ENCODE measurements at places on chromosomes 2 and 18.

DNA sequence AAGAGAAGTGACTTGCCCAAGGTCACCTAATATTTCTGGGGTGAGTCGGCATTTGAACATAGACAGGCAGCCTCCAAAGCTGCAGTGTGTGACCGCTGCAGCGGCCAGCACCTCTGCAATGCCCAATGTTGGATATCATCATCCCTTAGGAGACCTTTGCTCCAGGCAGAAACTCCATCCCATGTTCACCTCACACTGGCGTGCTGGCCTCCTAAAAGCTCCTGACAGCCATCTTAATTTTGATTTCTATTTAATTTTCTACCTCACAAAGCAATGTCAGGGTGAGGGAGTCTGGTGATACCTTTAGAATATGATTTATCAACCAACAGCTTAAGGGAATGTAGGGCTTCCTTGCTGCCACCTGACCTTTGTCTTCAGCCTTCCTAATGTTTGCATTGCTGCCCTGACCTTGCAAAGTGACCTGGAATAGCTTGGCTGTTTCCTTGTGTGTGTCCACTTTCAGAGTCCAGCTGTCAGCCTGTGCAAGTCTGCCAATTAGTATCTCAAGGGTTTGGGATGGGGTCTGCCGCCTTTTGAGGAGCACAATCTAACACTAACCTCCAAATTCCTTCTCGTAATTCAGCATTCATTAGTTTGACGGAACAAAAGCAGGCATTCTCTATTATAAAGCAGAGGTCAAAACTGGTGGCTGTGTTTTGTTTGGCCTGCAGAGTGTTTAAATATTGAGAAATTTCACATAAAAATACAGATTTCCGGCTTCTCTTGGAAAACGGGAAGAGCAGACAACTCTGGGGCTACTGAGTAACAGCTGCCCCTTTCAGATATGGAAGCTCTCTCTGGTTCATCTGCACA, 127.6 kb downstream of the PLEKHM3 start:
- DNase-seq = no peak

- no peak for DNase-seq
Observed at GRCh38 chr2:130918393-130918792, 81.7 kb downstream of the ARHGEF4 start.

GRCh38 chr2:161223139-161223732, 63.0 kb downstream of the TANK start:
- no peak for DNase-seq

DNA sequence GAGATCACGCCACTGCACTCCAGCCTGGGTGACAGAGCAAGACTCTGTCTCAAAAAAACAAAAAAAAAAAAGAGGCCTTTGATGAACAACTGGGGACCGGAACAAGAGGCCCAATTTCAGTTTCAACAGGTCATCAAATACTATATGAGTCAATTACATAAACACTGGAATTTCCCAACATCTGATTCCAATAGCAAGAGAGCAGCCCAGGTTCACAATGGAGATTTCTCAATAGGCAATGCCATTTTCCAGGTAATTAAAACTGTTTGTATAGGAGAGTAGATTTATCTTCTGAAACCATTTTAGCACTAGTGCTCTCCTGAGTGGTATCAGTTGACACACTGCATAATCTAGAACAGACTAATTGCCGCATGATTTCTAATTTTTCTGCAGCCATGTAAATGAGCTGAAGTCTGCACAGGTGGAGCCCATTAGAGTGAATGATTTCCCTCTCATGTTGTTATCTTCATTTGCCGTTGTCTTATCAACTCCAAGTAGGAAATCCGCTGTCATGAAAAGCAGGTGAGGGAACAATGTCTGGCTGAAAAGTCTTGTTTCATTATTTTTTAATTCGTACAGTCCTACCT, 264.1 kb upstream of the MEIS1 start:
- DNase-seq = no peak

GRCh38 chr2:189407281-189408209, 33.7 kb upstream of the WDR75 start:
- DNase-seq = no peak

GRCh38 chr18:44857081-44857480, 176.4 kb downstream of the SETBP1 start:
- DNase-seq = no peak

DNA sequence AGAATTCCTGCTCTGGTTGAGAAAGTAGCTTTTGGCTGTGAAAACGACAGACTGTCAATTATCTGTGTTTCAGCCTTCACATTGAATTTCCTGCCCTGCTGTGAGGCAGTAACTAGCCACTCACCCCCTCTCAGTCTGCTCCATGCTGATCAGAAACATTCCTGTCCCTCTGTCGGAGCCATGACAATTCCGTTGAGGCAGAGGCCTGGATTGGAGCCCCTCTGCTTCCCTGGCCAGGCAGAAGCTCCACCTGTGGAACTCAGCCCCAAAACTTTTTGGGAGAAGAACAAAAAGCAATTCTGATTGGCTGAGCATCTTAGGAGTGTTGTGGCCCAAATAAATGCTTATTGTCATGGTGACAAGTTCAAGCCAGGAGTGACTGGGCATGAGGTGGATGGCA, 60.0 kb downstream of the APOB start:
- no peak for DNase-seq

GRCh38 chr2:198587240-198587639, 782.8 kb downstream of the PLCL1 start:
- no peak for DNase-seq

GRCh38 chr2:169395821-169396374, 33.6 kb upstream of the LRP2 start:
- DNase-seq = no peak

DNA sequence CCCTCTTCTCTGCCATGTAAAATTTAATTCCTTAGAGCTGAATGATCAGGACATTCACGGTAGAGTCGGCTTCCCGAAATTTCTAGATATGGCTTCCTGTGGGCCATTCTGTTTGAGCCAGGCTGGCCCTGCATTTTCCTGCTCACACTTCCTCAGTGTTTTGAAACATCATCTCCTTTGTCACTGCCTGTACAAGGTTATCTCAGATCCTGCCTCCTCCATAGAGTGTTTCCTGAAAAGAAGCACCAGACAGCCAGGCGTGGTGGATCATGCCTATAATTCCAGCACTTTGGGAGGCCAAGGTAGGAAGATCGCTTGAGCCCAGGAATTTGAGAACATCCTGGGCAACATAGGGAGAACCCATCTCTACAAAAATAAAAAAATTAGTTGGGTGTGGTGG, 43.6 kb downstream of the GRHL1 start:
- DNase-seq = no peak

DNA sequence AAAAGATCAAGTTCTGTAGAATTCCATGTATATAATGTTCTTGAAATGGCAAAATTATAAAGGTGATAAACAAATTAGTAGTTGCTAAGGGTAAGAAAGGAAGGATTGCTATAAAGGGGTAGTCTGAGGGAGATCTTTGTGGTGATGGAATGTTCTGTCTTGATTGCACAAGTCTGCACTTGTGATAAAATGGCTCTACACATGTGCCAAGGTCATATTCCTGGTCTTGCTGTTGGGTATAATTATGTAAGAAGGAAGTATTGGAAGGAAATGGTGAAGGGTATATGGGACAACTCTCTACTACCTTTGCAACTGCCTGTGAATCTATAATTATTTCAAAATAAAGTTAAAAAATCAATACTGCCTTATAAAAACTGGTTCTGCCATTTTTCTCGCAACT, 15.3 kb downstream of the SGPP2 start:
- DNase-seq = no peak

- DNase-seq = no peak
Observed at GRCh38 chr2:207252979-207253645, 87.4 kb upstream of the KLF7 start.

GRCh38 chr2:45857867-45858520, 206.5 kb downstream of the PRKCE start:
- no peak for DNase-seq

GRCh38 chr2:11940799-11941198, 194.4 kb downstream of the LPIN1 start:
- DNase-seq = no peak

DNA sequence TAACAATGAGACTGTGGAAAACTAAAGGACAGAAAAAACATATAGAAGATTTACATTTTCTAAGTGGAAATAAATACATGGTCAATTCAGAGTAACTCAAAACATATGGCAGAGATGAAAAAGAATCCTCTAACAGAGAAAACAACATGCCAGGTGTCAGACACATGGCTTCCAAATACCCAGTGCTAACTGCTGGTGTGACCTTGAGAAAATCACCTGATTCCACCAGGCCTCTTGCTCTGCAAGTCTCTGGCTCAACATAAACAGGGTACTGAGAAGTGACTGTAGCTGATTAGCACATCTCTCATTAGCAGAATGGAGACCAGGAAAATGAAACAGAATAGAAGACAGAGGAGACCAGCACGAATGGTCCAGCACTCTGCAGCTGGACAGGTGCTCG, 210.8 kb downstream of the HNMT start:
- no peak for DNase-seq

GRCh38 chr18:37260367-37261093, 305.1 kb downstream of the CELF4 start:
- no peak for DNase-seq

DNA sequence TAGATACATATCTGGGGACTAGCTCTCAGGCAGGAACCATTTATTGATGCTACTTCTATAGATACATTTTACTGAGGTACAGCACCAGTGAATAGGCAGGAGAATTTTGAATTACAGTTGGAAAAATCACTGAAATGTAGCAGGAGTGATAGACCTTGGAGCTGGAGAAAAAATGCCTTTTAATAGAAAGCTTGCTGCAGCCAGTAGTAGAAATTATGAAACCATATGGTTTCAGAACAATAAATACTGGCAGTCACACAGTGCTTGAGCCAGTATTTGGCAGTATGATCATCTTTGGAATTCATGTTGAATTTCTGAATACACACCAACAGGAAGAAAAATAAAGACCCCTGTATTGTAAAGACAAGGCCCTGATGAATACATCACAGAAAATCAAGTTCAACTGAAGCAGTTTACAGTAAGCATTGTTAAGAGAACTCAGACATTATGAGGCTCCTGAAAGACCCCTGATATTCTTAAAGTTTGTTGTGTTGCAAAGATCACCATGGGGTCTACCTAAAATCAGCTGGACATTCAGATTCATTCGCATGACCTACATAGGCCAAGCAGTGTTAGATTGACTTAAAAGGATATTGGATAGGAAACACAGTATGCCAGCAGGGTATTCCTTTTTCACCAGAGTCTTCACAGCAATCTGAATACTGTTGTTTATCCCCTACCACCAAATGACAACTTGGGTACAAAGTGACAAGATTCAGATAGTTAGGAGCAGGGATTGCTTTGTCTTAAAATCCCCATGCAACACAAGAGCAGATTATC, 139.0 kb downstream of the EHBP1 start:
- no peak for DNase-seq

DNA sequence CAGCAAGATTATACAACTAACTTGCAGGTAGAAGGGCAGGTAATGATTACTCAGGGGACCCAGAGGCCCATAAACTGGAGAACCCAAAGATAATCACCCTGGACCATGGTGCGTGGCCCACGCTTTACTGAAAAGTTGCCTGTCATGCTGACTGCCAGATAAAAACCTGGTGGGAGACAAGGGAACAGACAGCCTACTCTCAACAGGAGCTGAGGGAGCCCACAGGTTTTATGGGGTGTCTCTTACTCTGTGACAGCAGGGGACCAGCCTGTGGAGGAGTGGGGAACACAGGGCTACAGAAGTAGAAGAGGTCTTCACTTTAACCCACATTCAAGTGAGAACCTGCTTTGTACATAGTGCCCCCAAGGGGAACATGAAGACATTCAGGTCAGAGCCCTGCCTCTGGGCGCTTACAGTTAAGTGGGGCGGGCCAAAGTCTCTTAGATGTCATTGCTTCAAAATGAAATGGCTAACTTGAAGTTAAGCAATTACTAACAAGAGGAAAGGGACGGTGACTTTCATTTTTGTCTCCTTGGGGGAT, 60.4 kb downstream of the DHRS9 start:
- no peak for DNase-seq

DNA sequence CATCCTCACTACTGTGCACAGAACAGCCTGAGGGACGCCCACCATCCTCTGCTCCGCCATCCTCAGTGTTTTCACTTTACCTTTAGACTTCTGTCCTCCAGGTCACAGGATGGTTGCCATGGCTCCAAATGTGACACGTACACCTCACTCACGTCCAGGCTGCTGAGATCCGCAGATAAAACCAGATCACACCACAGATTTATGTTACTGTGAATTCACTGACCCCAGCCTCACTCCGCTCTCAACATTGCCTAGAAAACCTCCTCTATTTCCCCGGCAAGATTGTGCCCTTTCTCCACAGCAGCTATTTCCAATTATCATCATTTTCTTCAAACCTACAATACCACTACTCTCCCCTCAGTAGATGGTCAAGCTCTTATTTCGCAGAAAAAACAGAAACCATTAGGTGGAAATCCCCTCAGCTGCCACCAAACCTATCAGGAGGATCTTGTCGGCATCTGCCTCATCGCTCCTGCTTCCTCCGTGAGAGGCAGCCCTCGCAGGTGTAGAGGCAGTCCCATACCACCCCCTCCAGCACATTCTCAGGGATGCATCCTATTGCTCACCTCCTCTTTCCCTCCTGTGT, 49.8 kb upstream of the SLC1A4 start:
- no peak for DNase-seq

GRCh38 chr18:22585821-22586220, 168.1 kb upstream of the CTAGE1 start:
- DNase-seq = no peak

GRCh38 chr2:192148241-192148619, 46.5 kb downstream of the TMEFF2 start:
- DNase-seq = no peak

DNA sequence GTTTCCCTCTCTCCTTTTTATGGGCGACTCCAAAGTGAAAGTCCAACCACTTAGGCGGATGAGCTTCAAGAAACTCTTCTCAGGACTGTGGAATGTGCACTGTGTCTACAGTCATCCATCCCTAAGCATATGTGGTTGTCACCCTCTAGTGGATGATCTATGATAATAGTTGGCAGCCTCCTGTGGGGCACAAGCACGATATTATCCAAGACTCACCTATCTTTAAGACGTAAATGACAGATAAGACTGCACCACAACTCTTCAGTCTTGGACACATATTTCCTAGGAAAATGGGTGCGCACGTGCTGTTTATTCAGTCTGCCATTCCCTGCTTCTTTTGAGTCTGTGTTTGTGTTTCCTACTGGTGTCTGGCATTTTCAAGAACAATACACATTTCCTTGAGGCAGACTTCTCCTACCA, 145.5 kb upstream of the CTAGE1 start:
- no peak for DNase-seq

GRCh38 chr2:203688798-203689197, 17.6 kb upstream of the CD28 start:
- DNase-seq = no peak

DNA sequence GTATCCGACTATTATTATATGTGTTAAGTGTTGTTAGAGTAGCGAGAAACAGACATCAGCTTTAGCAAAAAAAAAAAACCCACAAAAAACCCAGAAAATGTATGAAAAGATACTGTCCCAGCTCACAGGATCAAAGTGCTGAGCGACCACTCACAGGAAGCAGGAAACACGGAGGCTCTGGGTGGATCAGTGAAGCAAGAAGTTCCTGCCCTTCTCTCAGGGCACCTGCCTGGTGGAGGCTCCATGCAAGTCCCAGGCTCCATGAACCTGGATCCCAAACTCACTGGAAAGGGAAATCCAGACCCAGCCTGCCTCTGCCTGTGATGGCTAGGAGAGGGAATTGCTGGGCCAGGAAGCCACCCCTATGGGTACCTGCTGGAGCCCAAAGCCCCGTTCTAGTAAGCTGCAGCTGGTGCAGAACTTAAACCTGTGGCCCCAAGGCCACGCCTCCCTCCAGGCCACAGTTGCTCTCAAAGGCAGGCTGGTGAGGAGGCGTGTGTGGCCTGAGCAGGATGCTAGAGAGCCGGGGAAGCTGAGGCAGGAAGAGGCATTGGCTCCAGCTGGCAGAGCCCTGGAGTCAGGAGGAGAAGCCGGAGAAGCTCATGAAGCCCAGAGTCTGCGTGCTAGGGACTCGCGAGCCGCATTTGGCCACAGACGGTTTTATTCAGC, 63.5 kb upstream of the TAF1B start:
- DNase-seq = no peak

Measured in left renal cortex interstitium (tissue), 4 donors.